Left forelimb (tissue), 1 donor: ENCODE measurements at places on chromosomes 7 and 10.
A peak's percentile ranks its signal among the peaks of the same experiment; 100 is the strongest.

DNA sequence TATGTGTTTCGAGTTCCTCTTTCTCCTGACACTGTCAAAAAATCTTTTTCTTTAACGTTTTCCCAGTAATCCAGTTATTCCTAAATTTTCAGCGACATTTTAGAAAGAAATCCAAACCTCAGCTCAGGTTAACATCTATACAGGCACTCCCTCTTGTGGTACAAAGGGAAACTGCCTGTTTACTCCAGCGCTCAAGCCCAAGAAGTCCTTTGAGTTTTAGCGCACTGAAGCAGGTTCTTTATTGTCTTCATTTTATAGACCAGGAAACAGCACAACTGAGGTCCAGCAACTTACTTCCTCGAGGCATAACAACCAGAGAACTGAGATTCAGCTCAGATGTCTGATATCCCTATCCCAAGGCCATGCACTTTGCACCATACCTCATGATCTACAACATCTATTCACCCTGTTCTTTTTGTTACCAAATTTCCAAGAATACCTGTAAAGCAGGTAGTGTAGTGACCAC, 287.2 kb upstream of the MKLN1 start:
- DNase-seq: no peak

GRCh38 chr10:30788307-30788706, 158.8 kb upstream of the LYZL2 start:
- DNase-seq: no peak

DNA sequence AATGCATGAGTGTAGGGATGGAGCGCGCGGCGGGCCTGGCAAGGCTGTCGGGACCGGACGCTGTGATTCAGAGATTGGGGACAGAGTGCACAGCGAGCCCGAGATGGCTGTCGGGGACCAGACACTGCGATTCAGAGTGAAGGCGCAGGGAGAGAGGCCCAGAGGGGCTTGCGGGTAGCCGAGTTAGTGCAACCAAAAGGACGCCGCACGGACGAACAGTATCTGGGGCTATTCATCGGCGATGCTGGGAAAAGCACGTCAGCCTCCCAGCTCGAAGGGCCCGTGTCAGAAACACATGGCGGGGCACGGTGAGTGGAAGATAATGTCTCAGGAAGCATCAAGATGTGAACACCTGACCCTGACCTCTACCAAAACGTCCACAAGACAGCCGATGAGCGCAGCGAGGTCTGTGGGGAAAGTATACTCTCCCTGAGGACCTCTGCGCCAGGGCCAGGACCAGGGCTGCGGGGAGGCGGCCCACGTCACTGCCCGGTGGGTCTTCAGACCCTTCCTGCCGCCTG, 215.8 kb downstream of the ZMYND11 start:
- DNase-seq: no peak

GRCh38 chr10:3119796-3120459, 52.6 kb downstream of the PFKP start:
- DNase-seq: no peak

DNA sequence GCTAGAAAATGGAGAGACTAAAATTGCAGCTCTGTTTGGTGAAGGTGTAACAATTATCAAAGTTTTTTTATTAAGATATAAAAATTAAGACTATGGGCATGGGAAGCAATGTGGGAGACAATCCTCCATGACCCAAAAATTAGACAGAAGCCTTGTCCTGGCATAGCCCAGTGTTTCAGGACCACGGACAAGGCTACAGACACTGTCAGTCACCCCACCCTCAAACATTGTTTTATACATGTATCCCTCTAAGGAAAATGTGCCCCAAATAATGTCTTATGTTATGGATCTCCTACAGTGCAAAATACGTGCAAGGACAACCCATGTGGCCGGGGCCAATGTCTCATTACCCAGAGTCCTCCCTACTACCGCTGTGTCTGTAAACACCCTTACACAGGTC, 24.0 kb downstream of the HABP2 start:
- no peak for DNase-seq

- DNase-seq: no peak
Measured at GRCh38 chr7:10770176-10770575, 203.5 kb upstream of the PHF14 start.

DNA sequence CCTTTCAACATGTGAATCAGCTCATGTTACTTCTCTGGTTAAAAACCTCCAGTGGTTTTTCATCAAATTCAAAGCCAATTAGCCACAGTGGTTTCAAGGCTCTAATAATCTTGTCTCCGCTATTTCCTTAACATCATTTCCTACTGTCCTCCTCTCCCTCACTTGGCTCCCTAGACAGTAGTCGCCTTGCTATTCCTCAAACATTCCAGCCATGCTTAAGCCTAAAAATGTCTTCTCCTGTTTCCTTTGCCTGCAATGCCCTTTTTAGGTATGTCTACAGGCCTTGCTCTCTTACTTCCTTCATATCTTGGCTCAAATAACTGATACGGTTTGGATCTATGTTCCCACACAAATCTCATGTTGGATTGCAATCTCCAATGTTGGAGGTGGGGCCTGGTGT, 779.4 kb upstream of the LRRN3 start:
- no peak for DNase-seq

DNA sequence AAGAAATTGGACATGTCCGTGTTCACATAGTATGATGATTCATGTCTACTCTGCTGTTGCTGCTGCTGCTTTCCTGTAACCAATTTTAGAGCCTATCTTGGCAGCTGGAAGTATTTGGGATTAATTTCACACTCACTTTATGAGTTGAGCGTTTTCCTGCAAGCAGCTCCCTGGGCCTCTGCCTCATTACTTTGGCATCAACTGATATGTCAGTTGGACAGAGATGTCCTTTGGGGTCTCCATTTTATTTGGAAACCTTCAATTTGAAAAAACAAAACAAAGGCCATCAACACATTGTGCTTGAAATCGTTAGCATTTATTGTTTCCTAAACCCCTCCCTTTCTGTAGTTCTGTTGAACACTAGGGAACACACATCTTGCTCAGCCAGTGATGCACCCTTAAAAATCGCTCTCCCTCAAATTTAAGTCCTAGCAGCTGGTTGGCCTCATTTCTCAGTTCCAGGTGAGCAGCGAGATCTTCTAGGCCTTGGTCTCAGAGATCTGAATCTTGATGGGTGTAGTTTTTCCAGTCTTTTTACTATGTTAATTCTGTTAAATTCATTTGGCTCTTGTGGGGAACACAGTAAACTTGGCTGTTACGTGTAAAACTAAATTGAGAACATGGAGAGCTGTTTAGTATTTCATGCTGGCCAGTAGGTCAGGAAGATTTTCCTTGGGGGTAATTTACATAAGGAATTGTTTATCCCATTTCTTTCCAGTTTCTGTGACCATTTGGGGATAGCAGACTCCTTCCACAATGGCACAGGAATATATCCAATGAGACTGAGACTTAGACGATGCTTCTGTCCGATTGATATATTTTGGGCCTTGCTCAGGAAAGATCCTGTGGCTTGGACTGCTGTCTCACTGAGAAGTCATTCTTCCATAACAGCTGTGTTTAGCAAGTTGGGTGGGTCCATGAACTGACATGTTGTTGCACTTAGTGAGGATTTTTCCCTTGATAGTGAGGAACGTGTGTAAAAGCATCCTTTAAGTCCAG, 371.6 kb downstream of the BBS9 start:
- peak; percentile 72 for DNase-seq

GRCh38 chr10:89228962-89229361, 21.8 kb upstream of the CH25H start:
- no peak for DNase-seq

- no peak for DNase-seq
Measured at GRCh38 chr7:13508586-13508985, 480.9 kb downstream of the ETV1 start.

- DNase-seq: no peak
Measured at GRCh38 chr10:71694567-71694968, 25.0 kb downstream of the C10orf105 start.

DNA sequence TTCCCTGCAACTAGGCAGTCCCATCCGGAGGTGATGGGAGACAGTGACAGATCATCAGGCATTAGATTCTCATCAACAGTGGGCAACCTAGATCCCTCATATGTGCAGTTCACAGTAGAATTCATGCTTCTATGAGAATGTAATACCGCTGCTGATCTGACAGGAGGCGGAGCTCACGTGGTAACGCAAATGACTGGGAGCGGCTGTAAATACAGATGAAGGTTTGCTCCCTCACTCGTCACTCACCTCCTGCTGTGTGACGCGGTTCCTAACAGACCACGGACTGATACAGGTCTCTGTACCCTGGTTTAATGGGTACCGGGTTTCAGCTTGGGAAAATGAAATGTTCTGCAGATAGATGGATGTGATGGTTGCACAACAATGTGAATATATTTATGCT, 47.8 kb upstream of the PIK3AP1 start:
- no peak for DNase-seq

DNA sequence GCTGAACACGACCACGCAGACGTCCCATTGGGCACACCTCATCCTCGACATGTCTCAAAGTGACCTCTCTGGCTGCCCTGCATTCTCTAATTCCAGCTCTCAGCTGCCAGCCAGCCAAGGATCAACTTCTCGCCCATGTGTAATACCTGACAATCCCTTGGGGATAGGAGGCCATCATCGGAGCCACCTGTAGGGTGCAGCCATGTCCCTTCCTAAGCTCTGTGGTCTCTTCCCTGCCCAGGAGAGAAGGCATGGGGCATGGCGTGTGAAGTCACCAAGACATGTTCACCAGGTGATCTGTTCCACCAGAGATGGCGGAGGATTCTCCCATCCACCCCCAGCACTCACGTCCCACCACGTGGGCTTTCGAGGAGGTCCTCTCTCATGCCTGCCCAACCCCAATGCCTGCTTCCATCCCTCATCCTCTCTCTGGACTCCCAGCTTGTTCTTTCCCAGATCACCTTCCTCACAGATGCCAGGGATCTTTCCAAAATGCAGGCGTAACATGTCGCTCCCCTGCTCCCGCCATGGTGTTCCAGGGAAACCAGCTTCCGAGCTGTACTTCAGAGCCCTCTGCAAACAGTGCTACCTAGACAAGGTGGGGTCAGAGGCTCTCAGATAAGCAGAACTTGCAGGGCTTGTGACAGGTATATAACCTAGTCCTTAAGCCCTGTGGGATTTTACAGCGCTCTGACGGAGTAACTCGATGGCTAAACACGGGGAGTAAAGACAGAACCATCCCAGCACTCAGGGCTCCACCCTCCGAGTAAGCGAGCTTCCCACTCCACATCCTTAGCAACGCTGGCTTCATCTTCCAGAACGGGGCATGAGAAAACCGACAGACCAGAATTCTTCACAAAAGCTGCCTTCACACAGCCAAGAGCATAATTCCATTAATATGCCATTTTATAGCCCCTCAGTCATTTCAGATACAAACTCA, 41.1 kb downstream of the BRI3 start:
- no peak for DNase-seq

DNA sequence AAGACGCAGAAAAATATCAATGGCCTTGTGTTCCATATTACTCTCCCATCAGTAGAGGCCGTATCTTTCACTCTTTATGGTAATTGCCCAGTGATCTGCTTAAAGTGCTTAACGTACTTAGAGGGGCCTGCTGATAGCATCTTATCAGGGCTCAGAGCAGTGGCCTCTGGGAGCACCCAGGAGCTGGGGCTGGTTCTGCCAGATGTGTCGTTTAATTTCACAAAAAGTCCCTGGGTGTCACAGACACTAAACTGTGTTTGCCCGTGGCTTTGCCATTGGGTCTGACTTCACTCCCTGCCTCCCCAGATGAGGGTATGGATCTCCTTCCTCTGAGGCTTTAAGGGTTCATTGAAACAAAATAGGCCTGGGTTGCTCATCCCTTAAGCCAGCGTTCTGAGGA, 435.3 kb downstream of the GATA3 start:
- DNase-seq: no peak

DNA sequence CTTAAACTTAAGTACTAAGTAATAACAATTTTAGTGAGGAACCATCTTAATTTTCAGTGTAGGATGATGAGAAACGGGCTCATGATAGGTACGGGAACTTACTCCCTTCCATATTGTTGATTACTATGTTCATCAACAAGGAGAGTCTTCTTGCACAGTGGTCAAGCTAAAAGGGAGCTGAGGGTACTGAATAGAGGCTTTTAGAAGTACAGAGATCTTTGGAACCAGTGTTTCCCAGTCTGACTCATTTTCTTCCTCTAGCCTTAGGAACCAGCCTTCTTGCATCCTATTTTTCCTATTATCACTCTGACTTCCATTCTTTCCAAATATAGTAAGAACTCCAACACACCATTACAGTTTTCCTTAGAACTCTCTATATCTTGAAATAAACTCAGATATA, 17.6 kb upstream of the SEMA3D start:
- no peak for DNase-seq

DNA sequence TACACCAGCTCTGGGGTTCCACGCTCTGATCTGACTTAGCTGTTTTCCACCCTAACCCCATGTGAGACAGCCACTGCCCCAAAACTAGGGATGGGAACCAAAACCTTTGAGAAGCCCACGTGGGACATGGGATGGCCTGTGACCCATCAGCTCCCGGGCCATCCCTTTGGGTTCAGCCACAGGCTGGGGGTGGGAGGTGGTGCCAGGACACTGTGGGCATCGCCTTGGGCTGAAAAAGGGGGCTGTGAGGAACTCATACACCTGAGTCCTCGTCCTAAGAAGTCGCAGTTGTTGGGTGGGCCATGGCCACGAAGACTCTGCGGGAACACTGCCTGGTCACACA, 379.1 kb downstream of the DNAJB6 start:
- no peak for DNase-seq

DNA sequence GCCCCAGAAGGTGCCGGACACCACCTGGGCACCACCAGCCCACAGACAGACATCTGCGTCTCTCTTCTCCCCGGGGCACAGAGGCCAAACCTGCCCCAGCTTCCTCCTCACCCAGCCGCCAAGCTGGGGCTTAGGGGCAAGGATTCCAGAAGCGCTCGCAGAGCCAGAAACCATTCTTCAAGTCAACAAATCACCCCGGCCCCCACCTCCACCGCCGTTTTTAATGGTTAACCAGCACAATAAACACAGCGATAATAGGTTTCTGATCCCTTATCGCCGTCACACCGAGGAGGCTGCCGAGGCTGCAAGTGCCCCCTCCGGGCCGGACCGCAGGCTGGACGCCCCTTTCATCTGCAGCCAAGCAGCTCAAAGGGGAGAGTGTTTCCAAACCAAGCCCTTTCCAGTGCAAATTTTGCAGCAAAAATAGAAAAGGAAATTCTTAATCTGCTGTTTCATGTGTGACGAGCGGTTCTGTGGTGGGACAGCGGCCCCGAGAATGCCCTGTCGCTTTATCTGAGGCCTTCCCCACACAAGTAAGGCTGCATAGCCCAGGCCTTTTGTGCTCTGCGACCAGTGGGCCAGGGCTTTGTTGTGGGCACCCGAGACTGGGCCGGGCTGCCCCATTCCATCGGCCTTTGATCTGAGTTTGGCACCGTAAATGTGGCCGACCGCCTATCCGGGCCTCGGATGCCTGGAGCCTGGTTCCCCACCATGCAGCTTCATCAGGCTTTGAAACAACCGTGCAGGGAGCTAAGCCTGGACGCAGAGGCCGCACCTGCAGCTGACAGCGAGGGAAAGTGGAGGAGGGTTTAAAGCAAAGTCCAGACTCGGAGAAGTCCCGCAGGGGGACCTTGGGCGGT, 83.2 kb downstream of the FOXL3 start:
- DNase-seq: peak; percentile 68
